COR-L47 (cell line): ENCODE measurements at places on chromosomes 3 and 15.

GRCh38 chr3:111692593-111693552 lies 97.7 kb upstream of the ZBED2 start:
- DNase-seq = no peak

GRCh38 chr3:122725106-122725505 lies 44.5 kb downstream of the PARP14 start:
- no peak for DNase-seq

- no peak for DNase-seq
These were observed 18.8 kb downstream of the B4GALT4 start for GRCh38 chr3:119221779-119222320.

GRCh38 chr3:33146791-33147445 lies 33.1 kb downstream of the CRTAP start:
- DNase-seq = no peak

DNA sequence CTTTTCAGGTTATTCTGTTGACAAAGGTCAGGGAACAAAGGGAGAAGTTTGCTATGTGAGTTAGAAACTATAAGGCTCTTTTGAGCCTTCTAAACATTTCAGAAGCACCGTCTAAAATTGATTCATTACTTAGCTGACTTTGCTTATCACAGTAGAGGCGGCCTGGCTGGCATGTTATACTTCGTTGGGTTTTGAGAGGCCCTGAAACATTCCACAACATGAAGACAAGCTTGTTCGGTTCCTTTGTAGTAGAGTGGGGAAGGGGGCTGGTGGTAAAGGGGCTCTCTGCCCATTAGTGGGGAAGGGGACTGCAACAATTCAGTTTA lies 23.6 kb downstream of the ZBTB38 start:
- no peak for DNase-seq

- no peak for DNase-seq
These were observed 1045.8 kb downstream of the ROBO1 start for GRCh38 chr3:78721771-78722543.

- DNase-seq = no peak
These were observed 56.9 kb upstream of the TBC1D5 start for GRCh38 chr3:17799312-17799711.

- no peak for DNase-seq
These were observed 217.9 kb downstream of the THSD4 start for GRCh38 chr15:71333136-71333700.

DNA sequence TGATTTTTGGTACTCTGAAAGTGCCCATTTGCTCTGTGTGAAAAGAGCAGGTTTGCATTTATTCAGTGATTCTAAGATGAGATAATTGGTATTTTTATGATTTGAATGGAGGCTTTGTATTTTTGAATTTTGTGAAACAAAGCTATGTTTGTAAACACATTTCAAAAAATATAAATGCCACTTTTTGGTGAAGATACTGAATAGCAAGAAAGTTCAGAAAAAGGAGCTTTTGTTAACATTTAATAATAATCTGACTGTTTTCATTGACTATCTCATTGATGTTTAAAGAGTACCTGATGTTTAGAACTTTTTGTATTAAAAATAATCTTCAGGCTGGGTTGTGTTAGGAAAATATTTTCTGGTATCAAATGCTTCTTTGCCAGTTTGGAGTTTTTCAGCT lies 23.7 kb downstream of the TCF12 start:
- DNase-seq = no peak

- DNase-seq = no peak
These were observed 54.8 kb downstream of the UBP1 start for GRCh38 chr3:33385423-33385822.

GRCh38 chr3:127167315-127168043 lies 25.5 kb upstream of the PRR23E start:
- DNase-seq = no peak

GRCh38 chr3:169240786-169241486 lies 422.6 kb downstream of the MECOM start:
- DNase-seq = no peak

GRCh38 chr3:35322070-35322469 lies 317.3 kb upstream of the ARPP21 start:
- no peak for DNase-seq

DNA sequence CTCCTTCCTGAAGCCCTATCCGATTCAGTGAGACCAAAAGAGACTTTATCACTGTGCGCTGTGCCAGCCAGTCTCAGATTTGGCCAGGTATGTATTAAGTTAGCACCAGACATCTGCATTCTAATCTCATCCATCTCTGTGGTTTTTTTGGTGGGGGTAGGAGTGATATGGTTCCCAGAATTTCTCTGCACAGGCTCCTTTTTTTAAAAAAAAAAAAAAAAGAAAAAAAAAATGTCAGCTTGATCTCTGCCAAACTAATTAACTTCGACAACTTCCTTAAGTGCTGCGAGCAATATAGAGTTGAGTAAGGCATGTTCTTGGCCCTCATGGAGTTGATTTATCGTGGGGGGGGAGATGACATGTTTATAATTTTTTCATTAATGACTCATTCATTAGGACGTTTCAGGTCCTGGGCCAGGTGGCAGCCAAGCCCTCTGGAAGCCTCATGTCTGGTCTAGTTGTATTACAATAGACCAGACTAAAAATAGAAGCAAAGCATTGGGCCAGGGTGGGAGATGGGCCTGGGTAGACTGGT lies 12.9 kb downstream of the SLCO3A1 start:
- DNase-seq = no peak

- DNase-seq = no peak
These were observed 16.5 kb downstream of the SLC12A1 start for GRCh38 chr15:48222627-48223026.

DNA sequence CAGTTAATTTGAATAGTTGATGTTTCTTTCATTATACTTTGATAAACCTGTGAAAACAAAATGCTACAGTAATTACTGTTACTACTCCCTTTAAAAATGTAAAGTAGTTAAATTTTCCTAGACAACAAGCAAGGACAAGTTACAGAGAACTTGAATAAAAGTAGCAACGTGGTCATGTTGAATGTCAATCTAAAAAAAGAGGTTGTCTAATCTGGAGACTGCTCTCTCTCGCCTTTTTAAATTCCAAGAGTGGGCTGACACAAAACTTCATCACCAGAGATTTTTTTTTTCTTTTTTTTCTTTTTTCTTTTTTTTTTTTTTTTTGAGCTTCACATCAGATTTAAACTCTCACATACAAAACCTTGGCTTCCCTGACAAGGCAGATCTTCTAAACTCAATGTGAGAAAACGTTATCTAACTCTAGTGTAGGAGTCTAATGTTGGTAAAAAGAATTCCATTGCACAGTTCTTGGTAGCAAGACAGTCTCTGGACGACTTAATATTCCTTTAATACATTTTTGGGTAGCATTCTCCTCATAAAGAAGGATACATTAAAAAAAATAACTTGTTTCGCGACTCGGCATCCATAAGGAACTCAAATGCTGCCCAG lies 4.1 kb downstream of the FOXP1 start:
- DNase-seq = no peak
